Esophagus squamous epithelium (tissue), 5 donors: ENCODE measurements at places on chromosomes 12 and 14.

DNA sequence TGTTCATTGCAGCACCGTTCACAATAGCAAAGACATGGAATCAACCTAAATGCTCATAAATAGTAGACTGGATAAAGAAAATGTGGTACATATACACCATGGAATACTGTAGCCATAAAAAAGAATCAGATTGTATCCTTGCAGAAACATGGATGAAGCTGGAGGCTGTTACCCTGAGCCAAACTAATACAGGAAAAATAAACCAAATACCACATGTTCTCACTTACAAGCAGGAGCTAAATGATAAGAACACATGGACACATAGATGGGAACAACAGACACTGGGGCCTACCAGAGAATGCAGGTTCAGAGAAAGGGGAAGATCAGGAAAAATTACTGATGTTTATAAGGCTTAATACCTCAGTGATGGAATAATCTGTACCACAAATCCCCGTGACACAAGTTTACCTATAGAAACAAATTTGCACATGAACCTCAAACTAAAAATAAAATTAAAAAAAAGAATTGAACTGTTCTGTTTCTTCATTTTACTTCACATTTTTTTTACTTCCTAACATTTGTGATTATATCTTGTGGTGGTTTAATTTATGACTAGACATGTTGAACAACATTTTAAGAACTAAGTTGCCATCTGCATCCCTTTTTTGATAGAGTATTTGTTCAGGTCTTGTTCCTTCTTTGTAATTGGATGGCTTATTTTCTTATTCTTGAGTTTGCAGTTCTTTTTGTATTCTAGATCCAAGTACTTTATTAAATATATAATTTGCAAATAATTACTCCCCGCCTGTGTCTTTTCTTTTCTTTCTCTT, 835.2 kb downstream of the FSCB start:
- no peaks in the 10 kb centered on the region for H3K36me3 ChIP-seq
- no peak overlapping the region for H3K4me3 ChIP-seq
- no peak overlapping the region for H3K27ac ChIP-seq
- no peaks in the 10 kb centered on the region for H3K4me1 ChIP-seq
- no peak for DNase-seq

DNA sequence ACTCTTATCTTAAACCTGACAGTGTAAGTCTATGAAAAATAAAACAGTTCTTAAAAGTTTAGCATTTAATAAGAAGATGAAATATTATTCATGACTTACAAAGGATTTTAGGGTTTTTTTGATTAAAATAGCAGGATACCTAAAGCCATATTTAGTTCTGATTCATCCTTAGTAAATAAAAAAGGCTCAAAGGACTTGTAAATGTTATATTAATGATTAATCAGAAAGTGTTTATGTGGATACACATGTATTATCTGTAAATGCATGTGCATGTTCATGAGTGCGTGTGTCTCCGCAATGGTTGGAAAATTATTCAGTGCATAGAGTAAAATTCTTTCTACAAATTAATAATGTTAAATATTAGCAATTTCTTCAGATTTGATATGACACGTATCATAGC, 4.4 kb downstream of the KLRF1 start:
- H3K4me3 ChIP-seq, result no peak overlapping the region
- no peak for DNase-seq
- H3K4me1 ChIP-seq, result no peaks in the 10 kb centered on the region
- no peaks in the 10 kb centered on the region for H3K27me3 ChIP-seq
- no peak overlapping the region for H3K27ac ChIP-seq

- DNase-seq, result no peak
- no peaks in the 10 kb centered on the region for H3K36me3 ChIP-seq
- H3K27ac ChIP-seq, result no peak overlapping the region
- no peak overlapping the region for H3K4me3 ChIP-seq
Measured at GRCh38 chr12:78396538-78396937, 468.0 kb upstream of the SYT1 start.

DNA sequence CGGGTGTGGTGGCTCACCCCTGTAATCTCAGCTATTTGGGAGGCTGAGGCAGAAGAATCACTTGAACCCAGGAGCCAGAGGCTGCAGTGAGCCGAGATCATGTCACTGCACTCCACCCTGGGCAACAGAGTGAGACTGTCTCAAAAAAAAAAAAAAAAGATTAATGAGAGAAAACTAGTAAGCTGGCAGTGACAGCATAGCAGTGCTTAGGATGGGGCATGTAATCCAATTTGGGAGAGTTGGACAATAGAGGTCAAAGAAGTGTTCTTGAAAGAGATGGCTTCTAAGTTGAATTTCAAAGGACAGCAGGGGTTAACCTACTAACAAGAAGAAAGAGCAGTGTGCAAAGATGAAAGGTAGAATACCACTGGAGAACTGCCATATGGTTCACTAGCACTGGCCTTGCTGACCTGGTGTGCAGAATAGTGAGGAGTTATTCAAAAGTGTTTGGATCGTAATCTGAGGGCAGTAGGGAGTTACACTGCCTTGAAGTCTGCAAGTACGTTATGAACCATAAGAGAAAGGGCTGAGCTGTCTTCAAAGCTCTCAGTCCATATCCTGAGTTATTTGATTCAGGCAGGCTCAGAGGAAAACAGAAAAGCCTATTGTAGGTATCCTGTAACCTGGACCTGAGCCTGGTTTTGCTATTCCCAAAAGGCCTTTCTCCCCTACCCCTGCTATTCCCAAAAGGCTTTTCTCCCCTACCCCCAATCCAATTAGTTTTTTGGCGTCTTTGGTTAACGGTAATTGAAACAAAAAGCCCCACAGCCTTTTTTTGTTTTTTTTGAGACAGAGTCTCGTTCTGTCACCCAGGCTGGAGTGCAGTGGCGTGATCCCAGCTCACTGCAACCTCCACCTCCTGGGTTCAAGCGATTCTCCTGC, 3.4 kb downstream of the XPOT start:
- peaks cover 27% of the 10 kb centered on the region for H3K36me3 ChIP-seq
- no peak for DNase-seq
- H3K4me1 ChIP-seq, result peaks cover 41% of the 10 kb centered on the region

DNA sequence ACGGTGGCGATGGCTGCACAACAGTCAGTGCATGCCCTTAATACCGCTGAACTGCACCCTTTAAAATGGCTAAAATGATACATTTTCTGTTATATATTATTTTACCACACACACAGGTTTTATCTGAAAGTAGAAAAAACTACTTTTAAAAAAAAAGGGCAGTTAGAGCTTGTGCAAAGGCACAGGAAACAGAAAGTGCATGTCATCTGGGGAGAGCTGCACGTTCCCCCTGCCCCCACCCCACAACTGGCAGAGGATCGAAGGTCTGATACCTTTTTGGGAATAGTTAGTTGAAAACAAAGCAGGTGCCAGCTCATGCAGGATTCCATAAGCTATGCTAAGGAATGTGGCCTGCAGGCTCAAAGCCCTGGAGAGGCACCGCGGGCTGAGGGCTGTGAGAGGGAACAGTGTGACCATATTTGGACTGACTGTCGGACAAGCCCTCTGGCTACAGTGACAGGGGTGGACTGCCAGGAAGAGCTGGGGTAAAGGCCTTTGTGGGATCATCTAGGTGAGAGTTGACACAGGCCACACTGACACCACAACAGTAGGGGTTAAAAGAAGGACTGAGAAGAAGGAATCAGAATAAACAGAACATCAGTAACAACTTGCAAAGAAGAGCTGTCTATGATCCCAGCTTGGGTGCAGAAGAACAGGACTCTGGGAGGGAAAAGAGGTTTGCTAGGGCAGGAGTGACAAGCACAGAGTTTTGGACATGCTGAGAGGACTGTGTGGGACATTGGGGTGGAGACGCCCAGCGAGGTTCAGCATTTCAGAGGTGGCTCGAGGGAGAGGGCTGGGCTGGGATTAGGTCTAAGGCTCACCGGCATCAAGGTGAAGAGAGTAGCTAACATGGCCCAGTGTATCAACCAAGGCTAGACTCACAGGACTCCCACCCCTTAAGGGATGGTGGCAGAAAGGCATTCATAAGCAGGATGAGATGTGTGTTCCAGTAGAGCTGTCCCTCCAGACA, 54.6 kb downstream of the ACTN1 start:
- H3K36me3 ChIP-seq, result peaks cover 63% of the 10 kb centered on the region
- H3K27ac ChIP-seq, result peak overlapping the region; percentile 29
- peaks cover 59% of the 10 kb centered on the region for H3K4me1 ChIP-seq
- H3K4me3 ChIP-seq, result no peak overlapping the region

GRCh38 chr12:121284551-121285390, 11.7 kb downstream of the CAMKK2 start:
- no peak overlapping the region for H3K4me3 ChIP-seq
- H3K27me3 ChIP-seq, result no peaks in the 10 kb centered on the region

- peak overlapping the region; percentile 78 for H3K27ac ChIP-seq
- no peak overlapping the region for H3K4me3 ChIP-seq
- H3K4me1 ChIP-seq, result peaks cover 16% of the 10 kb centered on the region
- no peaks in the 10 kb centered on the region for H3K27me3 ChIP-seq
- no peak for DNase-seq
- no peaks in the 10 kb centered on the region for H3K36me3 ChIP-seq
Measured at GRCh38 chr12:15701206-15701605, 88.0 kb downstream of the EPS8 start.

DNA sequence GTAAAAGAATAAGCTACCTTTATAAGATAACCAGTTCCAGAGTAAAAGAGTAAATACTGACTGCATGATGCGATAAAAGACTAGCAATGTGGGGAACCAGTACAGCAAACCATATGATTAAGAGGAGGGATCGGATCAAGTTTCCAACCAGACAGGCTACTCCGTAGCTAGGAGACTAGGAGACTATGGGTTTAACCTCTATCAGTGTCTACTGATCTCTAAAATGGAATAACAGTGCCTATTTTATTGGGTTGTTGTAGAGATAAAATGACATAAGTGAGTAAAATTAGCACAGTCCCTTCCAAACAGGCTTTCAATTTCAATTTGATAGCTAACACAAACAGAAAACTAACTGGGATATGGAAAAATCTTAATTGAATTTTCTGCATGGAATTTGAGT, 76.0 kb downstream of the PAWR start:
- H3K27me3 ChIP-seq, result no peaks in the 10 kb centered on the region
- H3K27ac ChIP-seq, result no peak overlapping the region
- no peak overlapping the region for H3K4me3 ChIP-seq
- DNase-seq, result no peak
- no peaks in the 10 kb centered on the region for H3K36me3 ChIP-seq
- H3K4me1 ChIP-seq, result no peaks in the 10 kb centered on the region

DNA sequence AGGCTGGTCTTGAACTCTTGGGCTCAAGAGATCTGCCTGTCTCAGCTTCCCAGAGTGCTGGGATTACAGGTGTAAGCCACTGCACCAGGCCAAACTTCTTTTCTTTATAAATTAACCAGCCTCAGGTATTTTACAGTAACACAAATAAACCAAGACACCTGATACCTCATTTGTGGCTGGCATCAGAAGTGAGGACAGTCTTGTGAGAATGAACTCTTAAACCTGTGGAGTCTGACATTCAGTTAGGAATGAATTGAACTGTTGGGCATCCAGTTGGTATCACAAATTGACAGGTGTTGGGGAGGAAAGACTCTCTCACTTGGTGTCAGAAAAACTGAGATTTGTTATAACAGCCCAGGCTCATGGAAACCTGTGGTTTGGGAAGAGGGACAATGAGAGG, 120.5 kb downstream of the DENND5B start:
- no peak overlapping the region for H3K4me3 ChIP-seq
- DNase-seq, result no peak
- no peak overlapping the region for H3K27ac ChIP-seq
- H3K4me1 ChIP-seq, result no peaks in the 10 kb centered on the region

DNA sequence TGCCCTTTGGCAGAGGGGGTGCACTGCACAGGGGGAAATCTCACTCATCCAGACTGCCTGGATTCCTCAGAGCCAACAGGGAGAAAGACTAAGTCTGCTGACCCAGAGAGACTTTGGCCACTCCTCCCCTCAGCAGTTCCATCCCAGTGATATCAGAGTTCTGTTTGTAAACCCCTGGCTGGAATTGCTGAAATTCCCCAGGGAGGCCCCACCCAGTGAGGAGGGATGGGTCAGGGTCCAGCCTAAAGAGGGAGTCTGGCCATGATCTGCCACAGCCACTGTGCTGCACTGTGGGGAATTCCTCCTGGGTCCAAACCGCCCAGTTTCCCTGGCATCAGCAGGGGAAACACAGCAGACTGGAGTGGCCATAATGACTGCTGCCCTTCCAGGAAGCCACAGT, 54.9 kb upstream of the USP15 start:
- no peaks in the 10 kb centered on the region for H3K4me1 ChIP-seq
- H3K27ac ChIP-seq, result no peak overlapping the region
- H3K36me3 ChIP-seq, result no peaks in the 10 kb centered on the region
- H3K27me3 ChIP-seq, result no peaks in the 10 kb centered on the region
- H3K4me3 ChIP-seq, result no peak overlapping the region
